ENCODE measurements at places on chromosomes 6 and 20. TPM values are rescaled to one million over a fixed set of nuclear protein-coding genes. Genes with fewer than 3 reads are reported as not detected.
A peak's percentile ranks its signal among the peaks of the same experiment; 100 is the strongest.

DNA sequence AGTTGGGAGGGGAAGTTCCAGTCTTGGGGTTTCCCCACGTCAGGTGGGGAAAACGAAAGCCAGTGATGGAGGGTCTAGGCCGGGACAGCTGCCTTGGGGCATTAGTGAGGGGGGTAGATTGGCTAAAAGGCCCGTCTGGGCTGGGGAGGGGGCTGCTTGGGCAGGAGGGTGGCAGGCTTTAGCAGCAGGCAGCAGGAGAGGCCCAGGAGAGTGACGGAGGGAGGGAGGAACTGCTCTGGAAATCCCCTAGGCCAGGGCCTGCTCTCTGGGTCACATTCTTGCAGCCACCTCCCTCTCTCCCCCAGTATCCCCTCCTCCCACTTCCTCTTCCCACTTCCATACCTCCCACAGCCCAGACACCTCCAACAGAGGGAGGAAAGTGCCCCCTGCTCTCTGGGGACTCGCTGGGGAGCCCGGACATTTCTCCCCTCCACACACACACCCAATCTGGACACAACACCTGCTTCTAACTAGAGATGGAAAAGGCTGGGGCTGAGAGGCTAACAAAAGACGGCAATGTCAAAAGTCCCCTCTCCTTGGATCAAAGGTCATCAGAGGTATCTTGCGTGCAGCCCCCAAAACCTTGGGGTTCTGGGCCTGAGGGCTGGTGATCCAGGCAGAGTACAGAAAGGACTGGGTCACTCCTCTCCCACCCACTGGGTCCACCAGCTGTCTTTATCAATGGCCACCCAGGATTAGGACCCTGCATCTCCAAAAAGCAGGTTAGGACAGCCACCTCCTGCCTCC, 1.8 kb downstream of the NFKBIE start:
- no peak for DNase-seq

RSPO4 gene
- 0.07 TPM for total RNA-seq

EZR gene
- total RNA-seq, result 39.0 TPM

TPD52L1 gene
- total RNA-seq, result 31.6 TPM

ERVFRD-1 gene
- total RNA-seq, result not detected

- DNase-seq, result no peak
These were observed 212.3 kb downstream of the ERMARD start for GRCh38 chr6:169963581-169964297.

COX4I2 gene
- not detected for total RNA-seq

DNA sequence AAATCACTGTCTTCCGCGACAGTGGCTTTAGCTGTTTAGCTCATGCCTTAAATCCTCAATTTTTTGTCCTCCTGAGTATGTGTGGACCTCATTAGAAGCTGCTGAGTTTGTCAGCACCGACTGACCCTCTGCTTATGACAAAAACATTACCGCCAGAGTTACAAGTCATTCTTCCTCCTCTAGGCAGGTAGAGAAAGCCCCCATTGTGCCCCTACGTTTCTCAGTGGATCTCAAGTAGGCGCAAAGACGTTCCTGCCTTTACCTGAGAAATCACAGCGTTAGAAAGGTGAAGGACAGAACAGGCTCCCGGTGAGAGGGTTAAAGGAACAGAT, 227.3 kb upstream of the PDE10A start:
- no peak for DNase-seq

GRCh38 chr6:3746119-3746691, 5.3 kb downstream of the PXDC1 start:
- DNase-seq, result no peak

- DNase-seq, result no peak
These were observed 148.9 kb downstream of the MAFB start for GRCh38 chr20:40540166-40540565.

GRCh38 chr6:102986086-102986485, 1592.6 kb downstream of the GRIK2 start:
- no peak for DNase-seq

GABRR1 gene
- not detected for total RNA-seq

SLC17A1 gene
- total RNA-seq, result not detected

DNA sequence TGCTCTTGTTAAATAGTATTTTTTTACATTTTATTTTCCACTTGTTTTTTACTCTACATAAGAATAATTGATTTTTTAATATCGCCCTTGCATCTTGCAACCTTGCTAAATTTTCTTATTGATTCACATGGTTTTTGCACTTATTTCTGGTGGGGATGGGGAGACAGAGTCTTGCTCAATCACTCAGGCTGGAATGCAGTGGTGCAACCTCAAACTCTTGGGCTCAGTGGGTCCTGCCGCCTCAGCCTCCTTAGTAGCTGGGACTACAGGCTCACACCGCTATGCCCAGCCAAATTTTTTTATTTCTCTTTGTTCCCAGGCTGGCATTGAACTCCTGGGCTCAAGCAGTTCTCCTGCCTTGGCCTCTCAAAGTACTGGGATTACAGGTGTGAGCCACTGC, 30.3 kb downstream of the LIN28B start:
- no peak for DNase-seq

- no peak for DNase-seq
These were observed 27.4 kb downstream of the RREB1 start for GRCh38 chr6:7134999-7135745.

HLA-DRB5 gene
- 80.2 TPM for total RNA-seq

- DNase-seq, result no peak
These were observed 279.1 kb downstream of the FARS2 start for GRCh38 chr6:5540370-5540769.

- peak; percentile 11 for DNase-seq
These were observed 37.6 kb upstream of the MPC1 start for GRCh38 chr6:166420351-166420750.

- no peak for DNase-seq
These were observed 301.2 kb downstream of the RNGTT start for GRCh38 chr6:88662163-88662580.

GRCh38 chr6:10564975-10565673, 44.0 kb downstream of the GCNT2 start:
- DNase-seq, result no peak

MYB gene
- total RNA-seq, result not detected

DNA sequence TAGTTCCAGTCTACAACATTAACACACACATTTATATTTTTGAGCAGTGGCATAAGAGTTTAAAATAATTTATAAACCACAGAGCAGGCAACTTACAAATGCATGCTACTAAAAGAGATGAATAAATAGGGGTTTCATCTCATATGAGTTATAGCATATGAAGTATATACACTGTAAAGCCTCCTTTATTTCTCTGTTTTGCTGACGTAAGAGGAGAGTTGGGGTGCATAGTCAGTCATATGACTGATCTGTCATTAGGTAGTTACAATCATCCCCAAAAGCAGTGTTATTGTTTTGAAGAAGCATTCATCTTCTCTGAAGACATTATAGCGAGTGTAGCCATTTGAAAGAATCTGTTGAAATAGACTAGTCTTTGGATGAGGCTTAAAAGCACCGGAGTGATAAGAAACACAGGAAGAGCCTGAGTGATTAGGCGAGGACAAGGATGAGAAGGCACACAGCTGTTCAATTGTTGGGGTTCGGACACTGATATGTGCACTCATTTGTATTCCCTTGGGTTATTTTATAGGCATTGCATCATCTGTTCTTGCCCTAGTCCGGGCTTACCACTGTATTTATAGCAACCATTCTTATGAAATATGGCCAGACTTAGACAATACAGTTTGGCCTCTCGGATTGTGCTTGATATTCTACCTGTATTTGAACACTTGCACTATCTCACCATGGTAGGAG, 325.7 kb downstream of the SAMD5 start:
- DNase-seq, result no peak

GRCh38 chr6:132446141-132446854, 45.0 kb upstream of the MOXD1 start:
- no peak for DNase-seq

DNA sequence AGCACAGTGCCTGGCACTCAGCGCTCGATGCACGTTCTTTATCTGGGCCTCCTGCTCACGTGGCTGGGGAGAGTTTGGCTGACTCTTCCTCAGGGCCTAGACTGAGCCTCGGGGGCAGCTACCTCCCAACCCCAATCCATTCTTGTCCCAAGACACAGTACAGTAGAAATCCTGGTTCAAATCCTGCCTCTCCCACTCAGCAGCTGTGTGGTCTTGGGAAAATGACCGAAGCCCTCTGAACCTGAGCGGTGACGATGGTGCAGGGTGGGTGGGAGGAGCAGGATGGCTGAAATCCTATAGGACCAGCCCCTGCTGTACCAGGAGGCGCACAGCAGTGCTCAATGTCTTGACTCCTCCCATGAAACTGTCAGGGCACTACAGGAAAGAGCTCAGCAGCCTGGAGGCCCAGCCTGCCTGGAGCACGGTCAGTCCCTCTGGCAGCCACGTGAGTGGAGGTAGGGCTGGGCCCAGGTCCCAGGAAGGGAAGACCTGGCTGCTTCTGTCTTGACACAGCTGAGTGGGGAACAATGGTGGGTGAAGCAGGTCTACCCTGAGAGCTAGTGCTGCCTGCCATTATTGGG, 31.5 kb downstream of the PDRG1 start:
- DNase-seq, result no peak

SCRT2 gene
- not detected for total RNA-seq

DNA sequence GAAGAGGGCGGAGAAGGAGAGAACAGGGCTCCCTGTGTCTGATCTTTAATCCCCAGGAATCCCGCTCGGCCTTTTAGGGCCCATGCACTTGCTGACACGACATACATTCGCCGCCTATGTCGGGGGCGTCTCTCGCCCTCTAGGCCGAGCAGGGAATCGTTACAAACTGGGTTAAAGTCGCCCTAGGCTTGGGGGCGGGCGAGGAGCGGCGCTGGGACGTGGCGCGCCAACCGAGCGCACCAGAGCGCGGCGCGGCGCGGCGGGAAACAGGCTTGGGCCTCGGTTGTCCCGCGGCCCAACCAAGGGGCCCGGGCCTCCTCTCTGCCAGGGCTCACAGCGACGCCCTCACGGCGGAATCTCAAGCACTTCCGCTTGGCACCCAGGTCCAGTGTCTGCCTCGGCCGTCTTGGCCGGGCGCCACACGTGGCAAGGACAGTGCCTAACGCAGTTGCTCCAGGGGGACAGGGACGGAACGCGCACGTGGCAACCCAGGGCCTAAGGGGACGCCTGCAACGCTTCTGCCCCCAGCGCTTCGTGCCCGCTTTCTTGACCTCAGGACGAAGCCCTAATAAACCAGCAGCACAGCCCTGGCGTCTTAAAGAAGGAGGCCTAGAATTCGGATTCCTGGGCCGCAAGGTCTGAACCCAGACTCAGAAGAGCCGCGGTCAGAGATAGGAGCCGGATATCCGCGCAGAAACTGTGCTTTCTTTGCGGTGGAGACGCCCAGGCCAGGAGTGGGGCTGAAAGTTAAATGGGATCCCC, 71.5 kb downstream of the NCR2 start:
- no peak for DNase-seq

- no peak for DNase-seq
These were observed 89.4 kb downstream of the PLG start for GRCh38 chr6:160791459-160791858.

- DNase-seq, result no peak
These were observed 3.7 kb upstream of the TAF8 start for GRCh38 chr6:42046464-42047212.

GRCh38 chr6:11814819-11815218, 36.2 kb upstream of the ADTRP start:
- DNase-seq, result no peak

DNA sequence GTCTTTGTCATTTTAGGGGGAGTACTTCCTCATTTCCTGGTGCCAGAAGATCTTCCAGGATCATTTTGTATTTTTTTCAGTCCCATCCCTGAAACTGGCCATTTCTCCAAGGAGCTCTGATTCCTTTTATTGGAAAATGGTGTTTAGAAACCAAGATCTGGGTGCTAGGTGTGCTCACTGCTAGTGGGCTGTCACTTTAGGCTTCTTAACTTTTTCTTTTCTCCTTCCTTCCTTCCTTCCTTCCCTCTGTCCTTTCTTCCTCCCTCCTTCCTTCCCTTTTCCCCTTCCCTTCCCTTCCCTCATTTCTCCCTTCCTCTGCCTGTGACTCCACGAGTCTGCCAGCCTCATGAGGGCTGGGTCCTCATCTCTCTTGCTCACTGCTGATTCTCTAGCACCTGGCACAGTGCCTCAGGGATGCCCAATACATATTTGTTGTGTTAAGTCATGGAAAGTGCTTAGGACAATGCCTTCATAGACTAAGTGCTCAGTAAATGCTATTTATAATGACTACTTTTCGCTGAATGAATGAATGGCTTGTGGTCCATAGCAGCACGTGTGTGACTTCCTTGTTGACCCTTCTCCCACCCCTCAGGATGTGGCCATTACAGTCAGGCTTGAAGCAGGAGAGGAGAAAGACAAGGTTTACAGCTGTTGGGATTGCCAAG, 36.9 kb downstream of the APCDD1L start:
- DNase-seq, result no peak

GRCh38 chr20:50580016-50580747, 70.0 kb downstream of the PTPN1 start:
- peak; percentile 80 for DNase-seq

DNA sequence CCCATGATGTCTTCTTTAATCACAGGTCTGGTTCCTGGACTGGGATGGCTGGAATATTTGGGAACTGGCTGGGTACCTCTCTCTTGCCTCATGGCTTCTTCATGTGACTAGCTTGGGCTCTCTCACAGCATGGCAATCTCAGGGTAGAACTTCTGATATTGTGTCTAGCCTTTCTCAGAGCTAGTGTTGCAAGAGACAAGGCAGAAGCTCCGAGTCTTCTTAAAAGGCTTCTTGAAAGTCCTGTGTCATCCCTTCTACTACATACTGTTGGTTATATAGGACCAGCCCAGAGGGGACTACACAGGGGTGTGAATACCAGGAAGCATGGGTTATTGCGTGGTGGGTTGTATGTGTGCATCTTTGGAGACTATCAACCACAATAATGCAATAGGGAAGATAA, 23.3 kb downstream of the BCAS1 start:
- DNase-seq, result no peak

- no peak for DNase-seq
These were observed 32.3 kb downstream of the GSTA3 start for GRCh38 chr6:52877168-52877567.

- DNase-seq, result no peak
These were observed 85.4 kb upstream of the GPR6 start for GRCh38 chr6:109892451-109893435.

GMPR gene
- 35.1 TPM for total RNA-seq

DNA sequence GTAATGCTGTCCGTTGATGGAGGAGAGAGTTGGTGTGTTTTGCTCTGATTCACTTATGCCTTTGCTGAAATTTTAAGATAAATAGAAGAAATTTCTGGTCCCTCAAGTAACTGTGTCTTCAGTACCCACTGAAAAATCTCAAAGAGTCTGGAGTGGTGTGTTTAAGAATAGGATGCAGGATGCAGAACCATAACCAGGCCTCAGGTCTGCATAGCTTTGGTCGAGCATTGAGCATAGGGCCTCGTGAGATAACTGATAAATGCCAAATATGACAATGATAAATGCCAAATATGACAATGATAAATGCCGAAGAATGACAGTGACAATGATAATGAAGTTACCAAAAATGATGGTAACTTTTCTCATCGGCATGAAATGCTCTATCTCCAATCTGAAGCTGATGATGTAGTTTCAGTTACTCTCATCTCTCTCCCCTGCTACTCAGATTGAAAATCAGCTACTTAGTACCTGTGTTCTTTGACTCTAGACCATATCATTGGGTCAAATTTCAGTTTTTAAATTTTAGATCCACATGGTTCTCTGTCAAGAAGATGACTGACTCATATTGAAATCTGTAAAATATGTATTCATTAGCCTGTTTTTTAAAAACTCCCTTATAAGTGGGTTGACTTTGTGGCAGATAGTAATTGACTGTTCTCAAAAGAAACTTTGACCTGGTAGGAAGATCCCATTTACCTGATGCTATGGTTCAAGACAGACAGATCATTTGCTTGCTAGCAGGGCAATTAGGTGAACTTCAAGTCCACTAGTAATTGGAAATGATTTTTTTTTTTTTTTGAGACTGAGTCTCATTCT, 96.6 kb downstream of the SLC16A10 start:
- no peak for DNase-seq

SUMO4 gene
- total RNA-seq, result 2.7 TPM

BNIP5 gene
- not detected for total RNA-seq

Data from ovary (tissue), 10 donors.